ENCODE measurements at places on chromosomes 2 and 18.

DNA sequence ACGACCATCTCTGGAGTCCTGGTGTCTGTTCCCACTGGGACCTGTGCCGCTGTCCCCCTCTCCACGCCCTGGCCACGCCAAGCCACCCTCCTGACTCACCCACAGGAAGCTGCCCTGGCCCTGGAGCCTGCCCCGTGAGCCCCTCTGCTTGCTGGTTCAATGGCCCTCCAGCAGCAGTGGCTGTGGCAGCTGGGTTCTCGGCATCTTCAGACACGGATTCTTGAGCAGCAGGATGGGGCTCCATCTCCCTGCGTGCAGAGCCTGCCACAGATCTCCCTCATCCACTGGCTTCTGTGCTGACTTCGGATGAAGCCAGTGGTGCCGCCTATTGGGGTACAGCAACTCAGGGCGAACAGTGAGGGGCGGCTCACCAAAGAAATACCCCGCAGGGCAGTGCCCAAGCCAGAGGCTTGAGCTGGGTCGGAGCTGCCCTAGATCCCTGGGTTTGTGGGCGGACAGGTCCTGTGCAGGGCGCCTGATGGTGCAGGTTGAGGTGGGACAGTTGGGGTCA lies 14.0 kb downstream of the CAPN10 start:
- peak; percentile 72 for DNase-seq

- no peak for DNase-seq
Measured at GRCh38 chr2:183521911-183522310, 397.7 kb downstream of the NUP35 start.

DNA sequence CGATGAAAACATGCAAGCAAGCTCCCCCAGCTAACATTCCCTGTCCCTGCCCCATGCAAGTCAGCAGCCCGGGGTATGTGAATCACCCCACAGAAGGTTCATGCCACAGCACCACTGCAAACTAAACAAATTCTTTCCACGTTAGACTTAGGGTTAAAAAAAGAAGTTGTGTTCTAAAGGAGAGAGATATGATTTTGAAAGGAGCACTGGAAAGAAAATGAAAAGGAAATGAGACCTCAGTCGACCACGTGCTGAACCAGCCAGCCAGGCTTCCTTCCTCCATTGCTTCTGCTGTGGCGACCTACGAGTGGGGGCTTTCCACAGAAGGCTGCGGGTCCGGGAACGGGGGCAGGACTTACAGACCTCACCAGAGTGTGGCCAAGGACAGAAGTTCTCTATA lies 52.0 kb downstream of the ARL4C start:
- no peak for DNase-seq

DNA sequence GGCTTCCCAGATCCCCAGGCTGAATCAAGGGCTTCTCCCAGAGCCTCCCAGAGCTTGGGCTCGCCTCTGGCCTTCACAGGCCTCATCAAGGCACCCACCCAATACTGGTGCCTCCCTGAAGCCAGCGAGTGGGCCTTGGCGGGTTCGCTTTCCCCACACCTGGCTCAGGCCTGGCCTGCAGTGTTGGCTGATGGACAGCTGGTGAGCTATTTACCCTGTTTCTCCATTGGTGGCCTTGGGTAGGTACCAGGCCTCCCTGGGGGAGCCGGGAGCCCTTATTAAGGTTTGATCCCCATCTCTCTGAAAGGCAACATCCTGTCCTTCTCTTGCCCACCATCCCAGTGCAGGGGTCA lies 18.2 kb upstream of the DUSP2 start:
- no peak for DNase-seq

- no peak for DNase-seq
Measured at GRCh38 chr2:9463698-9464034, 10.7 kb upstream of the IAH1 start.

DNA sequence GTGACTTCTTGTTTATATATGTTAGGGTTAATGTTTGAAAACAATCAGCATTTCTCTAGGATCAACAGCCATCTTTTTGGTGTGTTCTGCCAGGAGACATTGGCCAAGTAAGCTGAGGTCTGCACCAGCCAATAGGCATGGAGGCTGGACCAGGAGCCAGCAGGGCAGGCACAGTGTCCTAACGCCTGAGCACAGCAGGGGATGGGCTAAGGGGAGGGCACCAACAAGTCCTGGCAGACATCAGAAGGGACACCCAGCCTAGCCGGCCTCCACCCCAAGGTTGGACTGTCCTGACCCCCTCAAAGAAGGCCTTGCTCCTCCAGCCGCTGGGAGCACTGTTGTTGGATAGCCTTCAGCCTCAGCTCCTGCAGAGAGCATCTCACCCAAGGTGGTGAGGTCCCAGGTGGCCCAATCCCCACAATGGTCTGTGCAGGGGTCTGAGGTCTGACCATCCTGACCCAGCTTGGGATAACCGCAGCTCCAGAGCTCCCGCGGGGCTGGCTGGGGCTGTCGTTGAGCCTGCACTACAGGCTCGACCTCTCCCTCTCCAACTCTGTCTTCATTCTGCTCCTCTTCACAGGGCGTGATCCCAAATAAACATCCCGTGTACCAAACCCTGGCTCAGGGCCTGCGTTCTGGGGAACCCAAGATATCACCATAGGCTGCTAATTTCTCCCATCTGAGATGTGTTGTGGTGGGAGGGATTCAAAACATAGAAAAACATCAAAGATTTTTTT lies 8.1 kb downstream of the TEX44 start:
- no peak for DNase-seq

DNA sequence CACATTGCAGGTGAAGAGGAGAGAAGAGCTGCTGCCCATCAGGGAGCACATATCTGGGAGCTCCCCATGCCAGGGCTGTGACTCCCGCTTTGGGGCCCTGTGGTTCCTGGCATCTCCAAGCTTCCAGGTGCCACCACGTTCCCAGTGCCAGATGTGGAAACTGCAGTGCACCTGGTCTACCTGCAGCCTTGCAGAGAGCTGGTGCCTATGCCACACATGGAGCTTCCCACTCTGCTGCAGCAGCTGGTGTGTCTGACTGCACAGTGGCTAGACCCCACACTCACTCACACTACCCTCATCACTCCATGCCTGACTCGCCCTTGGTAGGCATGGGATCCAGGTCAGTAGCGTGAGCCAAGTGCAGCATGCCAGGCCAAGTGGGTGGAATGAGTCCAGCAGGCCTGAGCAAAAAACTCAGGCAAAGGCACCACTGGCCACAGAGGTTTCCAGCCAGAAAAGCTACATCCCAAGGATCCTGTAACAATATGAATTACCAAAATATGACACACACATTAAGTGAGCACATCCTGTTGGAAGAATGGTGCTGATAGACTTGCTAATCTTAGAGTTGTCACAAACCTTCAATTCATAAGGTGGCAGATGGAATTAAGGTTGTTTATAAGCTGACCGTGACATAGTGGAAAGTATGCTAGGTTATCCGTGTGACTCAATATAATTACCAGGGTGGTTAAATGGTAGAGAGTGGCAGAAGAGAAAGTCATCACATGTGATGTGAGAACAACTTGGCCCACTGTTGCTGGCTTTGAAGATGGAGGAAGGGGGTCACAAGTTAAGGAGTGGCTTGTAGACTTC lies 150.9 kb downstream of the EHBP1 start:
- DNase-seq: no peak

- no peak for DNase-seq
Measured at GRCh38 chr2:179268277-179268925, 3.8 kb upstream of the SESTD1 start.

GRCh38 chr2:41896186-41896846 lies 151.5 kb upstream of the PKDCC start:
- DNase-seq: no peak

DNA sequence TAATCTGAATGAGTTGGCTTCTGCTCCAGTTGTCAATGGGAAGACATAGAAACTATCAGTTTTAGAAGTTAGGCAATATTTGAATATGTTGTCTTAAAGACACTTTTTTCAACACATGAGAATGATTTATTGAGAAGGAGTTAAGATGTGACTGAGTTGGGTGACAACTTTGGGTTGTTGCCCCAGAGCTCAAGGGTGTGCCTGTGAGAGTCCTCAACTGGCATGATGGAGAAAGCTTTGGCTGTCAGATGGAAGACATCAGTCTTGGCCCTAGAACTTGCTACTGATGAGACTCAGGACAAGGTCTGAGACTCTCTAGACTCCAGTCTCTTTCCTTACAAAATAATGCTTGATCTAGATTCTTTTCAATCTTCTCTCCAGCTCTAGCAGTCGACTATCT lies 69.0 kb upstream of the CTAGE1 start:
- DNase-seq: no peak

DNA sequence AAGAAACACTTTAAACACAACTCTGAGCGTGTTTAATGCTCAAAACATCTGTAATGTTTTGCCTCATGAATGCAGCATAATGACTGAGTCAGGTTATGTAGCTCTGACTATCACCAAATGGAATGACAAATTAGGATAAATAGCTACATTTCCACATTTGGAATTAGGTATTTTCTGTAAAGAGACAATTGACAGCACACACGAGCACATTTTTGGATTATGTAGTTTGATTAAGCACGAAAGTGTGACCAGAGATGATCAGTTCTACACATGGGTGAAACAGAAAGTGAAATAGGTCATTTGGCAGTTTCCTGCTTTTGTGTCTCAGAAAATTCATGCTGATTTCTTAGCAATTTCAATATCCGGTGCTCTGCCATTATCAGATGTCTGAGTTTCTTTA lies 29.0 kb downstream of the LPIN1 start:
- no peak for DNase-seq

DNA sequence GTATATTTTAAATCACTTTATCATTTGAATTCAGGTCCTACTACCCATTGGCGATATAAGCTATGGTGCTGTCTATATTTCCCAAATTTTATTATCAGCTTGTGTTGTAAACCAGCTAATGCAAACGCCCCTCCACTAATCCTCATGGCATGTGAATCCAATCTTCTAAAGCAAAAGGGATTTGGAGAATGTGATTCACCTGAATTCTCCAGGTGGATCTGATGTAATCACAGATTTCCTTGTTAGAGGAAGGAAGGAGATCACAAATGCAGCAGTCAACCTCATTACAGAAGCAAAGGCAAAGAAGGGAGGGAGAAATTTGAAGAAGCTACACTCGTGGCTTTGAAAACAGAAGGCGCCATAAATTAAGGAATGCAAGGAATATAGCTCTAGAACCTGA lies 431.1 kb upstream of the CDH19 start:
- no peak for DNase-seq

DNA sequence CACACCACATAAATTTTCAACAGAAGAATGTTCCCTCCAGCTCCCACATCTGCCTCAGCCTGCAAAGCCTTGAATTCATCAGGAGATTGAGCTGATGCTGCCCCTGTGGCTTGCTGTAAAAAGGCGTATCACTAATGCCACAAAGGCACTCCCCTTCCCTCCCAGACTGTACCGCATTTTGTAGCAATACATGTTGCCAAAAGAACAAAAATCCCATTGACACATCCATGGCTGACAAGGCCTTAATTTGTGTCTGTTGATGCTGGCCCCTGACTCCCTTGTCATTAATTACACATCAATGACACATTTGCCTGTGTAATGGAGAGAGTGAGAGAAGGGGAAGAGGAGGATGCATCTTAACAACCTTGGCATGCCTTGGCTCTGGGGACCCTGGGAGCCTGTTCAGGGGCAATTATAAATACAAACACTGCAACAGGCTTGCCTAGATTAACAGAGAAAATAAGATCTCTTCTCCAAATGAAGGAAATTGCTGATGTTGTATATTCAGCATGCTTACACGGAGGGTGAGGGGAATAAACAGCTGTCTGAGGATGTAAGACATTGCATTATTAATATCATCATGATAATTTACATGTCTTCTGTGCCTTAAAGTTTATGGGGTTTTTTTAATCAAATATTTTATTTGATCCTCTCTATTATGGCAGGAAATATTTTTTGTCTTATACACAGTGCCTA lies 264.0 kb downstream of the SUCLG1 start:
- DNase-seq: no peak

GRCh38 chr2:127950264-127950663 lies 64.5 kb upstream of the AMMECR1L start:
- no peak for DNase-seq

- DNase-seq: no peak
Measured at GRCh38 chr18:58337686-58338085, 291.2 kb downstream of the ALPK2 start.

DNA sequence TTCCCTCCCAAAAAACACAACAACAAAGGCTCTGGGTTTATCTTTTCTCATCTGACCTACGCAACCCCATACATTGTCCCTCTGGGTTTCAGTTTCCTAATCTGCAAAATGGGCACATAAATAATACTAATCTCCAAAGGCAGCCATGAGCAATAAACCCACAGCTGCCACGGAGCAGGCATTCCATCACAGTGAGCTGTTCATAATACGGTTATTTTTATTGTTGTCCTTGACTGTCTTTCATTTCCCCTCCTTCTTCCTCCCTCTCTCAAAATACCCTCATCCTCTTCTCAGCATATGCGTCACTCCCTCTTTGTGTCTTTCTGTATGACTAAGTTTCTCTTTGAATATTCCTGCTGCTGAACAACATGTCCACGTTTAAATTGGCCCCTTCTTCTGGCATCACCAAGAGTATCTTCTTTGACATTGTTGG lies 129.8 kb upstream of the CAB39 start:
- no peak for DNase-seq

DNA sequence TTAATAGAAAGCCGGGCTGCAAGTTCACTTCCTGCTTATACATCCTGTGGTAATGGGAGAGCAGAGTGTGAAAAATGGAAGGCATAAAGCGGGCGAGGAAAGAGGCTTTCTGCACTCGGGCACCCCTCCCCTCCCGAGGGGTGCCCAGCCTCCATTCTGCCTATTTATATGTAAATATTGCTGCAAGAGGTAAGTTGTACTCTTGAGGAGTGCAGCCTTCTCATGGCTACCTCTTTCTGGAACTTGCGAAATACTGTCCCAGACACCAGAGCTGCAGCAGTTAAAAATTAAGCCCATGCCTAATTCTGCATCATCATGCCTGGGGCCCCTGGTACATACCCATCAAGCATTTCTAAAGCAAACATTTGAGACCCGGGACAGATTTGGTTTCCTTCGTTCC lies 156.0 kb downstream of the GBX2 start:
- no peak for DNase-seq

DNA sequence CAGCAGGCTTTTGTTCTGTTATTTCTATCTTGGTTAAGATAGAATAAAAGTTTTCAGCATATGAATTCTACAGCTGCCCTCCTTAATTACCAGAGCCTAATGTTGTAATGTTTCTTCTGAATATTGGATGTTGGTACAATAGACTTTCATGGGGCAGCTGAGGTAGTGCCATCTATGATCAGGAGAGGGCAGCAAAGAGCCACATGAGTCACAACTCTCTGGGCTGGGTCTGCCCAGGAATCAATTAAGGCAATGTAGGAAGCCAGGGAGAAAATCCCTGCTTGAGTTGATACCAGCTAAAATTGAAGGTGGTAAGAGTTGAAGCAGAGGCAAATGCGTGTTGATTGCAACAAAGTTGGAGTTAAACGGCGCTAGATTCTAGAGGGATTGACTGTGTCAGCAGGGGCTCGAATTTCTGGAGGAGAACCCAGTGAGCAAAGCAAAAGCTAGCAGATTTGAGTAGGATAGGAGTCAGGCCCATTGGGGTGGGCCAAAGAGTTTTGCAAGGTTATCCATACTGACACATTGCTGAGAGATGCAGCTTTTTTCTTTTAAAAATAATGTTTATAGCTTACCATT lies 10.6 kb upstream of the MC5R start:
- DNase-seq: no peak

GRCh38 chr2:234793212-234793785 lies 158.5 kb upstream of the SH3BP4 start:
- DNase-seq: no peak
